Spleen (tissue), 13 donors: ENCODE measurements at places on chromosomes 16 and 17. TPM values are rescaled to one million over a fixed set of nuclear protein-coding genes. Genes with fewer than 3 reads are reported as not detected.

DNA sequence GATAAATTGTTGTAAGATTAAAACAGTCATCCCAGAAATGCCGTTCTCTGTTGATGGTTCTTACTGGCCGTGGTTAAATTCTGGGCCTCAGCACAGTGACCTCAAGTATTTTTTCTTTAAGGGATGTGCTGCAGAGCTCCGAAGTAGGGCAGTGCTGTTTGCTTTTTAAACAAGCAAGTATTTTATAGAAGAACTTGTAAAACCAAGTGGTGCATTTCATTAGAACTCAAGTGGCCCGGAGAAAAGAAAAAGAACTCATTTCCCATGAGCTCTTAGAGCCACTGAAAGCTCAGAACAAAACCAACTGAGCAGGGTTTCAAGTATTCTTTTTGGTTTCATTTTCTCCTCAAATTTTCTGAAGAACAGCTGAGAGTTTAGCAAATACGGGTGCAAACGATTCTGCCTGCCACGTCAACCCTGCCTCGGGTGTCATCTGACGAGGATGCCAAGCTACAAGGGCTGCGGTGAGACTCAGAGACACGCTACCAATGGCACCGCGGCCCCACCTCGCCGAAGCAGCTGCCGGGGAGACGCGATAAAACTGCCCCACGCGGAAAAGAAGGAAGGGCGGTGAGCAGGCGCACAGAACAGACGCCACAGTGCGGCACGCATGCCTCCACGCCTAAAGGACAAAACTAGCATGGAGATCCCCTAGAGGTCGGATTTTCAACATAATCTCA, 6.3 kb downstream of the LMF1 start:
- DNase-seq = peak; percentile 77

The FKBP10 gene
- 9.9 TPM for polyA plus RNA-seq

GRCh38 chr17:63840591-63841349, 1.7 kb downstream of the SMARCD2 start:
- peak; percentile 76 for DNase-seq

The TMIGD1 gene
- polyA plus RNA-seq = not detected

- DNase-seq = peak; percentile 52
These were observed 530 bp downstream of the GSG1L start for GRCh38 chr16:28062847-28063521.

DNA sequence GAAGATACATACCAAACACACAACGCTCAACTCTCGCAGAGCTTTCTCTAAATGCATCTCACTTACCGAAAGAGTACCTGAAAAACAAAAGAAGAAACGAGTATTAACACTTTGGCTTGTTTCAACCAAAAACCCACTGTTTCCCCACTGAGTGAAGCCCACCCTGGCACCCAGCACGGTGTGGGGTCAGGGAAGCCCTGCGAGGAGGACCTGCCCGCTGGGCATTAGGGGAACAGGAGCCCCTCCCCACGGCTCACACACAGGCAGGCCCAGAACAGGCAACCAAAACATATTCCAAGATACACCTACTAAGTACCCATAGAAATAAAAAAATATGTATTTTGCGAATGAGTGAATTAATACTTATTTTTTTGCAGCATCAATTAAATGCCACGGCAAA, 36.6 kb downstream of the LMF1 start:
- no peak for DNase-seq

DNA sequence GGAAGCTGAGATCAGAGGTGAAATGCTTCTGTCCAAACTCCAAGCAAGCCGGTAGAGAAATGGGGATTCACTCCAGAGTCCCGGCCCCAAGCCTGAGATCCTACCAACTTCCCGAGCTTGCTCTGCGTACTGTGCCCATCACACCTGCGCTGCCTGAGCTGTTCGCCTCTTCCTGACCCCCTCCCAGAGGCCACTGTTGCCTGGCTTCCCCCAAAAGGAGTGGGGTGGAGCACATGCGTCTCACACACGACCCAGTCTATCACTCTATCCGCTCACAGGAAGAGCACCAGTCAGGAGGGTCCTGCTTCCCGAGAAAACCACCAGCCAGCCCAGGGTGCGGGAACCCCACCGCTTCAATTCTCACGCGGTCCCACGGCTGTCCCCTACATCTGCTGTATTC, 13.5 kb upstream of the C16orf95 start:
- peak; percentile 42 for DNase-seq
